ENCODE measurements at places on chromosomes 5 and 9. TPM values are rescaled to one million over a fixed set of nuclear protein-coding genes. Genes with fewer than 3 reads are reported as not detected.

DNA sequence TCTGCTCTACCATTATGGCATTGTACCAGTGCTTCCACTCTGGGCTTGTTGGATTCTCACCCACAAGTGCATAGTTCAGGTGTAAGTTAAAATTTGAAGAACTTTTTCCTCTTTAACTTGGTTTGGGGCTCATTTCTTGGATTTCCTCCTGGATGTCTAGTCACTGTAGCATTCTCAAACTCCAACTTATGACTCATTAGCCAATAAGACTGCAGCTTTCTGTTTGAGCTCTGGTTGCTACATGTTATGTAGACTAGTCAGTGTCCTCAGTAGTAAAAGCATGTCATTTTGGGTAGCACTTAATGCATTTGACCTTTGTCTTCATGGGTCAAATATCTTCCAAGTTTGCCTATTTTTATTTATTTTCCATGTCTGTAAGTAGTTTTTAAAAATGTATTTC lies 790.8 kb downstream of the BRINP1 start:
- DNase-seq, result no peak

GRCh38 chr5:145980259-145980658 lies 43.9 kb downstream of the SH3RF2 start:
- DNase-seq, result no peak

- DNase-seq, result no peak
Measured at GRCh38 chr9:128689820-128690683, 1.0 kb downstream of the SET start.

DNA sequence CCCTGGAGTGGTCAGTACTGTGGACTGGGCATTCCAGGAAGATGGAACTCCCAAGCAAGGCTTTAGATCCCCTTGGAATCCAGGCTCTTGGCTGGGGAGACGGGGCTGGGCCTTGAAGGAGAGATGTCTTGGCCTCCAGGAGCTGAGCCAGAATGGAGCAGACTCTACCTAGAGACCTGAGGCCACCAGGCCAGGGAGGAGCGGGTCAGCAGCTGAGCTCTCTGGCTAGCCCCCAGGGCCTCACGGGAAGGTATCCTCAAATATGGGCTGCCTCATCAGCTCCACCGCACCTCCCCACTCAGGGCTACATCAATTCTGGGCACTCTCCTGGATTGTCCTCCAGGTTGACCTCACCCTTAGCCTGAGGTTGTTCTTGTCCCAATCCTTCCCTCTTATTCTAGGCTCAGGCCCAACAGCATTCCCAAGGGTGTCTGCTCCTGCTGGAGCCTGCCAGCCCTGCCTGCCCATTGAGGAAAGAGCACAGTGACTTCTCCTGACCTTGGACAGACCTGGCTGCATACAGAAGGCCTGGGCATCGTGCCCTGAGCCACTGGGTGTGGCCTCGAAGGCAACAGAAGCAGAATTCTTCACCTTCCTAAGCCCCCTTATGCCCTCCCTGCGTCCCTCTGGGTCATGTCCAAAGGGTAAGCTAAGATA lies 3.0 kb upstream of the PDLIM4 start:
- DNase-seq, result peak; percentile 62

- DNase-seq, result no peak
Measured at GRCh38 chr5:172867761-172868435, 33.8 kb downstream of the ERGIC1 start.

GRCh38 chr9:113533335-113534225 lies 70.1 kb downstream of the RGS3 start:
- peak; percentile 42 for DNase-seq

The ARL14EPL gene
- not detected for total RNA-seq

DNA sequence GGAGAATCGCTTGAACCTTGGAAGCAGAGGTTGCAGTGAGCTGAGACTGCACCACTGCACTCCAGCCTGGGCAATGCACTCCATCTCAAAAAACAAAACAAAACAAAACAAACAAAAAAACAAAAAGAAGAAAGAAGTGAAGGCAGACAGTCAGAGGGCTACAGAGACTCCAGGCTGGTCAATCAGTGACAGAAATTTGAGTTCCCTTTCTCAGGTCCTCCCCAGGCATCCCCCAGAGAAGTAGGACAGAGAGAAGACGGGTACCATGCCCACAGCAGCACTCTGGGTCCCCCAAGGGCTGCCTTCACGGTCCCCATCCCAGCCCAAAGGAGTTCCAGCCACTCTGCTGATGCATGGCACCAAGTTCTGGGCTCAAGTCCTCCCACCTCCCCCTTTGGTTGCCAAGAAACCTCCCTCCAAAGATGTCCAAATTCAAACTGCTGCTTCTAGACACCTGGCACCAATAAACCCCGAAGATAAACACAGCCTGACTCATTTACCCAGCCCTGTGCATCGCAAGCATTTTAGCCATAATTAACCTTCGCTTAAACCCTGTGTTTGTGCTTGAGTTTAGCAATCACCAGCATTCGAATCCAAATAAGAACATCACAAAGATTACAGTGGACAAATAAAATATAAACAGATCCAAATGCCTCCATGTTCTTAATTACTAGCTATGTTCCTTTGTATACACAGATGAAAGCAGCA lies 24.0 kb downstream of the SEMA4D start:
- no peak for DNase-seq

DNA sequence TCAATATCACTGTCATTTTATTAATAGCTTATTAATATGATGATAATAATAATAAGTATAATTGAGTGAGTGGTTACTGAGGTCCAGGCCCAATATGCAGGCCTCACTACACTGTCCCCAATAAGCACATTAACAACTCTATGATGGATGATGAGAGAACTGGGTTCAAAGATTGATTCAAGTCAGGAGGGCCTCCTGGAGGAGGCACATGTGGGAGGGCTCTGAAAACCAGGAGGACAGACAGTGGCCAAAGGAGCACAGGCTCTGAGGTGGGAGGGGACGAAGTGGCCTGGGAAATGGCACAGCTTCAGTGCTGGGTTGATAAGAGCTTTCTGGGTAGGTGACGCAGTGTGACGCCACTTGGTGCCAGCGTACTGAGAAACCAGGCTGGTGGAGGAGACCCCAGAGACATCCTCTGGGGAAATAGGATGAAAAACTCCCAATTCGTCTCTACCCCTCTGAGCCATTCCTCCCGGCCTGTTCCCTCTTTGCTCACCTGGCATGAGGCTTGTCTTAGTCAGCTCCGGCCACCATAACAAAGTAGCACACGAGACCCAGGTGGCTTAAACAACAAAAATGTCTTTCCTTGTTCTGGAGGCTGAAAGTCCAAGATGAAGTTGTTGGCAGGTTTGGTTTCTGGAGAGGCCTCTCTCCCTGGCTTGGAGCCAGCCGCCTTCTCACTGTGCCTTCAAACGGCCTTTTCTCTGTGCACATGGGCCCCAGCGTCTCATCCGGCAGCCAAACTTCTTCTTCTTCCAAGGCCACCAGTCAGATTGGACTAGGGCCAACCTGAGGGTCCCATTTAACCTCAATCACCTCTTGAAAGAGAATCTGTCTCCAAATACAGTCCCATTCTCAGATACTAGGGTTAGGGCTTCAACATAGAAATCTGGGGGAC lies 31.6 kb downstream of the NTNG2 start:
- no peak for DNase-seq

The CARD9 gene
- total RNA-seq, result 4.0 TPM

GRCh38 chr9:121815546-121816448 lies 164.4 kb downstream of the DAB2IP start:
- DNase-seq, result no peak

The RAB3C gene
- total RNA-seq, result 6.1 TPM

The ARSI gene
- 6.3 TPM for total RNA-seq

DNA sequence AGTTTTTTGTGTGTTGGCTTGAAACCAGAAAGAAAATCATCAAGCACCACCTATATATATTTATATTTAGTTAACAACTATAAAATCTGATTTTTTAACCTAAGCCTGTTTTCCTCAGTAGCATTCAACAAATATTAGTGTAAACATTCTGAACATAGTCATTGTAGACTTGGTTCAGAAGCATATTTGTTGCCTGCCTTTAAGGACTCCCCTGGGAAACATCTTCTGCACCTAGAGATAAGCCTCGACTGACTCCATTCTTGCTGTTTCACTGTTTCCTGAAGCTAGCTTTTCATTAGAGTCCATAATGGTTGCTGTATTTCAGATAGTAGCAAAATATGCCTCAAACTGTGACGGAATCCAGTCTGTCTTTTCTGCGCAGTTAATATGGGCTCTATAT lies 123.5 kb downstream of the TRIO start:
- DNase-seq, result no peak

The CTXN3 gene
- not detected for total RNA-seq

DNA sequence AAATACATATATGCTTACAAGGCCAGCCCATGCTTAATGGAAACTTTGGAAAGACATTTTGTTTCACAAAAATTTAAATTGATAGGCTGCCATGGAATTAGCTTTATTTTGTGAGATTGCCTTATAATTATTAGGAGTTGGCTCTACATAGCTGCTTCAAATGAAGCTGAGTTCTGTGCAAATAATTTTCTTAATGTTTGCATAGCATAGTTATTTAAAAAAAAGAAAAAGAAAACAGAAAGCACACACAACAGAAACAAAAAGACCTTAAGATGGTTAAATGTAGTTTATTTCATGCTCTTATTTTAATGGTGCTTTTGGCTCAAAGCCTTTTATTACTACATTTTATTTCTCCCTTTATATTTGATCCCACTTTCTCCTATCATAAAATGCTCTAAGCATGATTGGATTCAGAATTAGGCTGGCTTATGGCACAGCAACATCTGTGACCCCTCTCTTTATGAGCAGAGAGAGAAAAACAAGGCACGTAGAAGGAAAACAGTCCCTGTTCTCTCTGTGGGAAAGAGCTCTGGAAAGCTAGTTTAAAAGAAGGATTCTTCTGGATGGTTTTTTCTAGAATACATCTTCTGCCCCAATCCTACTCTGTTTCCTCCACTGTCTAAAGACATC lies 530.5 kb downstream of the NTRK2 start:
- DNase-seq, result no peak

- DNase-seq, result no peak
Measured at GRCh38 chr5:159955056-159955624, 38.9 kb downstream of the ADRA1B start.

The IDNK gene
- total RNA-seq, result 7.8 TPM

The CAPSL gene
- total RNA-seq, result not detected

GRCh38 chr9:99825172-99826046 lies 3.7 kb downstream of the NR4A3 start:
- no peak for DNase-seq

DNA sequence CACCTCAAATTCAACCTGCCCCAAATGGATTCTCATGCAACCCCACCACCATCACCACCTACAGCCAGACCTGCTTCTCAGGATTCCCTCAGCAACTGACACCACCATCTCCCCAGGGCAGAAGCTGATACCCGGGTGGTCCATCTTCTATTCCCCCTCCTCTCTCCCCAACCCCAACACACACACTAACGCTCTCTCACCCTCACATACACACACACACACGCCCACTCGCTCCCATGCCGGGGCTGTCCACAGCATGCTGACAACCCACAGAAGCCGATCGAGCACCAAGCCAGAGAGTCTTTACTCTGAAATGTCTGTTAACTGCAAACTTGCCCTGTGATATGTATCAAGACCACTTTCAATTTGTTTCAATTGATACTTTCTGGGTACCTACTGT lies 28.4 kb downstream of the B4GALT1 start:
- DNase-seq, result peak; percentile 46

The HTR4 gene
- total RNA-seq, result 0.13 TPM

GRCh38 chr5:154795235-154795596 lies 40.0 kb downstream of the LARP1 start:
- peak; percentile 33 for DNase-seq

The OR1K1 gene
- total RNA-seq, result not detected

The FOXD4L6 gene
- not detected for total RNA-seq

The HK3 gene
- 21.1 TPM for total RNA-seq

DNA sequence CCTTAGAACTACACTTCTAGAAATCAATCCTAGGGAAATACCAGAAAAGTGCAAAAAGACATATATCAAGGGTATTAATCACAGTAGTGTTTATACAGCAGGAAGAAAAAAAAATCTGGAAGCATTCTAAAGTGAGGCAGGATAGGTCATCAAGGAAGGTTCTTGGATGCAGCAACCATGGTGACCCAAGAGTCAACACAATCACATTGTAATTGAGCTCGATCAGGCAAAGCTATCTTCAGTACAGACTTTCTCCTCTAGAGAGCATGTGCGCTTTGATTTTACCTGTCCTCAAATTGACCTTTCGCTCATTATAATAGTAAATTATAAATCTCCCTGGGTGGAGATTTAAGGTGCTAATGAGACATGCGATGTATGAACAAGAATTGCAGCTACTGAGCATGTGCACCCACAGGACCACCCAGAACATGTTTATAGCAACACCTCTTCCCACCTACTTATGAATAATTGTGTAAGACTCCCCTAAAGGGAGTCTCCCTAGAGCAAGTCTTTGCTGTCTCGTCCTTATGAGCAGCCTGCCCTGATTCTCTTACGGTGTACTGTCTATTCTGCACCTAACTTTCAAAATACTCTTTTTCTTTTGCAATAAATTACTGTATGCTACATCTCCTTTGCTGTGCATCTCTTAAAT lies 297.7 kb downstream of the ATPSCKMT start:
- DNase-seq, result no peak

DNA sequence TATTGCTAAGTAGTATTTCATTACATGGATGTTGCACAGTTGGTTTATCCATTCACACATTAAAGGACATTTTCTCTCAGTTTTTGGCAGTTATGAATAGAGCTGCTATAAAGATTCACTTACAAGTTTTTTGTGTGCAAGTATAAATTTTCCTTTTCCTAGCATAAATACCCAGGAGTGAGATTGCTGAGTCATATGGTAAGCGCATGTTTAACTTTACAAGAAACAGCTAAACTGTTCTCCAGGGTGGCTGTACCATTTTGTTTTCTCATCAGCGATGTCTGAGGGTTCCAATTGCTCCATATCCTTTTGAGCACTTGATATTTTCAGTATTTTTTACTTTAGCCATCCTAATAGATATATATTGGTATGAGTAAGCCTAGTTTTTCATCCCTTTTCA lies 16.4 kb upstream of the ABCA1 start:
- DNase-seq, result no peak

The FAM163B gene
- not detected for total RNA-seq

The FST gene
- 27.6 TPM for total RNA-seq

The ERP44 gene
- total RNA-seq, result 15.9 TPM

DNA sequence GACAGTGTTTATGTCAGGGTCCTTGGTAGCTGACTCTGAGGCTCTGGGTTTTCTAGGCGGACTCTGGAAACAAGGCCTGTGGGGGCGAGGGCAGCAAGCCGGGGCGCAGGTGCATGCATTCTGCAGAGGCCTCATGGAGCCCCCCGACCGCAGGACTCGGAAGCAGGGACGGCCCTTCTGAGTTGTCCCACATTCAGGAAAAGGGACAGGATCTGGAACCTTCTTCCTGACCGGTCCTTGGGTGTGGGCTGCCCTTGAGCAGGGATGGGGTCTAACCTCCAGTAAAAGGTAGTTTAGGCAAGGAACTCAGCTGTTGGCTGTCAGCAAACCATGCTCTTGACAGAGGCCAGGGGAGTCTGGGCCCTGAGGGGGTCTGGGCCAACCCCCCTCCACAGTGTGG lies 7.4 kb upstream of the COL5A1 start:
- DNase-seq, result peak; percentile 53

- DNase-seq, result no peak
Measured at GRCh38 chr5:66717455-66718373, 121.5 kb downstream of the MAST4 start.

The LVRN gene
- 5.6 TPM for total RNA-seq

GRCh38 chr5:176646707-176647029 lies 616 bp upstream of the TSPAN17 start:
- DNase-seq, result peak; percentile 75

The VPS13A gene
- 30.3 TPM for total RNA-seq

Measured in sciatic nerve (tissue), 2 donors.